AG04450 (cell line): ENCODE measurements at places on chromosomes 16 and 17.

DNA sequence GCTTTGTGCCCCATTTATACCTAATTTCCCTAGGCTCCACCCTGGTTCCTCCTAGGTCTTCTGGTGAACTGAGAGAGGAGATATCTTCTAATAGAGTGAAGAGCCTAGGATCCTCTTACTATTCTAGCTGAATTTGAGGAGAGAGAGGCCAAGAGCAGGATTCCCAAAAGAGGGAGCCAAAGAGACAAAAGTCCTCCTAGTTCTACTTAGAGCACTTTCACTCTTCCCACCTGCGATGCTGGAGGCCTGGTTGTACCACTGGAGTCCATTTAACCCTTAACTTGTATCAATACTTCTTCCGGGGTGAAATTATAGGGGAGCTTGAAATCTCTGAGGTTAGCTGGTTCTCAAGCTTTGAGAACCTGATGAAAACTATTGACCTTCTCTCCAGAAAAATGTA lies 3.4 kb upstream of the SSH2 start:
- DNase-seq, result no peak

GRCh38 chr17:27398691-27399090 lies 57.6 kb upstream of the KSR1 start:
- DNase-seq, result no peak

GRCh38 chr17:30567231-30568116 lies 90.3 kb downstream of the GOSR1 start:
- DNase-seq, result no peak

GRCh38 chr17:2406903-2407790 lies 6.3 kb upstream of the MNT start:
- DNase-seq, result no peak
